ENCODE measurements at places on chromosomes 3 and 15.
A peak's percentile ranks its signal among the peaks of the same experiment; 100 is the strongest.

DNA sequence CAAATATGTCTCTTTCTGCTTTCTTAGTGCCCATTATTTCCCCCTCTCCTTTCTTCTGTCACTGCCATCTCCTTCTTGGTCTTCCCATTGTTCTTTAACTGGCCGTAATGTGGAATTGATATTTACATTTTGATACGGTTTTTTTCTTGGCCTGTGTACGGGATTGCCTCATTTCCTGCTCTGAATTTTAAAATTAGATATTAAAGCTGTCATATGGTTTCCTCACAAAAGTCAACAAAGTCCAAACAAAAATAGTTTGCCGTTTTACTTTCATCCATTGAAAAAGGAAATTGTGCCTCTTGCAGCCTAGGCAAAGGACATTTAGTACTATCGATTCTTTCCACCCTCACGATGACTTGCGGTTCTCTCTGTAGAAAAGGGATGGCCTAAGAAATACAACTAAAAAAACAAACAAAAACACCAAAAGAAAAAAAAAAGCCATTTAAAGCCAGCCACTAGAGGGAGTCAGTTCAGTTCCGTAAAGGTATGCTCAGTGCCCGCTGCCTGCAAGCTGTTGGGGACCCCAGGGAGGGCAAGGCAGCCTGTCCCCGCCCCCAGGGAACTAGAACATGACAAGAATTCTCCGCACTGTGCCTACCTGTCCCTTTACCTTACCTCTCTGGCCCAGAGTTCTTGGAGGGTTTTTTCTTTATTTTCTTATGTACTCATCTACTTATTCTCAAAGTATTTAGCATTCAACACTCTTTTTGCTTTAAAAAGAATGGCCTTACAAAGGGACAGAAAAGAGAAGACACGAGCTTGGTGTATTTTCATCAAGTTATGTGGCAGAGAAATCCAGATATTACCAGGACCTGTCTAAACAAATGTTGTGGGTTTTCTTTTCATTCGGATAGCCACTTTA lies 30.0 kb upstream of the NR2E3 start:
- DNase-seq, result peak; percentile 36

GRCh38 chr3:99523431-99524127 lies 114.8 kb upstream of the COL8A1 start:
- DNase-seq, result no peak

DNA sequence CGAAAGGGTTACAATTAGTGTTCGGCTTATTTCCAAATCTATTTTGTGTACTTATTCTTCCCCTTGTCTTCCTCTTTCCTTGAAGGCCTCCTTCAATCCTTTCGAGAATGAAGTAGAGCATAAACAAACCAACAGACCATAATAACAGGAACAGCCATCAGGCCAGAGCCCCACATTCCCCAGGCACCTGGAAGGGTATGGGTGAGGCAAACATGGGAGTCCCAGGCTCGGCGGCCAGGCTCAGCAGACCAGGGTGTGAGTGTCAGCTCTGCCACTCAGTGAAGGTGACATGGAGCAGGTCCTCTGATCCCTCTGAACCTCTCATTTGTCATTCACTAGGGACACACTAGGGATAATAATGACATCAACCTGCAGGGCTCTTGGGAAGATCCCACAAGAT lies 13.8 kb downstream of the ALS2CL start:
- DNase-seq, result no peak

GRCh38 chr3:149291178-149291577 lies 42.3 kb downstream of the TM4SF18 start:
- DNase-seq, result no peak

DNA sequence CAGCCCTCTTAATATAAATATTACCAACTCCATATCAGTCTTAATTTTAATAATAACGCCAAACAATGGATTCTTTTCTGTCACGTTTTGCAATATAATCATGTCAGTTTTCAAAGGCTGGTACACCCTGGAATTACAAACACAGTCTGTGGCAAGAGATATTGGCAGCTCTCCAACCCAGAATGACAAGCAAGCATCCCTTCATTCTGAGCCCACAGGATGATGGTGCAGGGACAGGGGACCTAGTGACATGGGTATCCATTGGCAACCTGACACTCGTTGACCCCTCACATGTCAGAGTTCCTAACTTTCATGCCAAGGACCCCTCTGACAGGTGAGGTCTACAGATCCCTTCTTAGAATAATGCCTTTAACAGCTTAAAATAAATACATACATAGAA lies 154.5 kb upstream of the TSC22D2 start:
- DNase-seq, result peak; percentile 72

GRCh38 chr3:133442518-133442917 lies 42.7 kb downstream of the BFSP2 start:
- no peak for DNase-seq

GRCh38 chr3:129620828-129621559 lies 14.5 kb upstream of the PLXND1 start:
- no peak for DNase-seq

- no peak for DNase-seq
Measured at GRCh38 chr3:19886404-19886803, 47.6 kb downstream of the EFHB start.

DNA sequence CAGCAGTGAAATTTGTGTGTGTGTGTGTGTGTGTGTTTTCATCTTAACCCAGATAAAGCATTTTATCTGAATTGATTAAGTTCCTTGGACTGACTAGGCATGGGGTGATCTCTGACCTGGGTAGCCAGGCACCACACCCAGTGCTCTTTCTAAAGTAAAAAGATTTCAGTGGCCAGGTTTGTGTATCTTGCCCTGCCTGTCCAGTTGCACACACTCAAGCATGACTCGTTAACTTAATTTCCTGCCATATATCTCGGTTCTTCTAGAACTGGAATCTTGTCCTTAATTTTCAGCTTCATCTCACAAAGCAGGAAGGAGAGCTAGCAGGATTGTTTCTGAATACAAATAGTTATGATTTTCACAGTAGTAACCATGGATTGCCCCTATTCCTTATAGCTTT lies 17.0 kb downstream of the TM4SF18 start:
- no peak for DNase-seq

DNA sequence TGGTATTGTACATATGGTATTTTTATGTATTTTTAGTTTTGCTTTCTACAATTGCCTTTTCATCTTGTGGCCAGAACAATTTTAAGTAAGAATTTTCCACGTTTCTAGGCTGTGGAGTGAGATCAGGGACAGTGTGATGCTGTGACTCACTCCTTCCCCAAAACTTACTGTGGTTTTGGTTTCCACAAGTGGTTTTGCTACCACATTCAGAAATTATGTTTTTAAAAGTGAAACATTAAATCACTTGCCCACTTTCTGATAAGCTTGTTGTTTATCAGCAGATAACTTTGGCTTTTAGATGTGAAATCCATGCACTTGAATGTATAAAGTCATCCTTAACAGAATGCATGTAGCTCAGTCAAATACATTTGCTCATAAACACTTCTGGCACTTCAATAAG lies 192.2 kb upstream of the THRB start:
- DNase-seq, result no peak

- DNase-seq, result no peak
Measured at GRCh38 chr3:112119962-112120836, 12.8 kb downstream of the GCSAM start.

DNA sequence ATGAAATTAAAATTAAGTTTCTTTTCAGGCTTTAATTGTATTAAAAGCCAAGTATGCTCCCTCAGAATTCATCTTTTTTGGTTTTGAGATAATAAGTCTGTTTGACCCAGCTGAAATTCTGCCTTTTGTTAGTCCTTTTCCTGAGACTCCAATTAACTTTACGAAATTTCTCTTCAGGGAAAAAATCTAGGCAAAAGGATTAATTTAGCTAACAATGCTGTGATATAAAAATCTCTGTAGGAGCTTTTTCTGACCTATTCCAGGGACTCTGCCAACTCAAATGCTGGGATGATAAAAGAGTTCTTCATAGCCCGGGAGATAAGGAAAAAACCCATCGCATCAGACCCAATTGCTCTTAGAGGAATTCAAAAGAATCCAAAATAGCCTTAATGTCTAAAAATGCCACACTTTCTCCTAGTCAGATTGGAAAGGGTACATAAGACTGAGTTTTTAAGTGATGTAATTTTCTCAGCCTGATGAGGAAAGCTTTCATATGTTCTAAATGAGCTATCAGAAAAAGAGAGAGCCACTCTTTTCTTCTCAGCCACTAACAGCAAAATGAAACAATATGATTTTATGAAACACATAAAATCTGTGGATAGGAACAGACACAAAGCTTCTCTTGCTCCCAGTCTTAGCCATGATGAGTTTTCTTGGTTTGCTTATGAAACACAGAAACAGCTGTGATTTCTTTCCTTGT lies 405.1 kb downstream of the ROBO1 start:
- DNase-seq, result no peak

DNA sequence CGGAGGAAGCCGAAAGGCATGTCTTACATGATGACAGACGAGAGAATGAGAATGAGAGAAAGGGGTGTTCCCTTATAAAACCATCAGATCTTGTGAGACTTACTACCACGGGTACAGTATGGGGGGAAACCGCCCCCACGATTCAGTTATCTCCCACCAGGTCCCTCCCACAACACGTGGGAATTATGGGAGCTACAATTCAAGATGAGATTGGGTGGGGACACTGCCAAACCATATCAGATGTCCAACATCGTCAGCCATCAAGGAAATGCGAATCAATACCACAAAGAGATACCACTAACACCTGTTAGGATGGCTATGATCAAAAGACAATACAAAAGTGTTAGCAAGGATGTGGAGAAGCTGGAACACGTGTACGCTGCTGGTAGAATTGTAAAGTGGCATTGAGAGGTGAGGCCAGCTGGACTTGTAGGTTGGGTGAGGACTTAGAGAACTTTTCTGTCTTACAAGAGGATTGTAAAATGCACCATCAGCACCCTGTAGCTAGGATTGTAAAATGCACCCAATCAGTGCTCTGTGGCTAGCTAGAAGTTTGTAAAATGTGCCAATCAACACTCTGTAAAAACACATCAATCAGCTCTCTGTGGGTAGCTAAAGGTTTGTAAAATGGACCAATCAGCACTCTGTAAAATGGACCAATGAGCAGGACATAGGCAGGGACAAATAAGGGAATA lies 37.5 kb downstream of the VGLL4 start:
- no peak for DNase-seq

GRCh38 chr15:60426870-60427508 lies 29.2 kb upstream of the ANXA2 start:
- no peak for DNase-seq

- no peak for DNase-seq
Measured at GRCh38 chr3:131350506-131350905, 31.1 kb upstream of the NUDT16 start.

DNA sequence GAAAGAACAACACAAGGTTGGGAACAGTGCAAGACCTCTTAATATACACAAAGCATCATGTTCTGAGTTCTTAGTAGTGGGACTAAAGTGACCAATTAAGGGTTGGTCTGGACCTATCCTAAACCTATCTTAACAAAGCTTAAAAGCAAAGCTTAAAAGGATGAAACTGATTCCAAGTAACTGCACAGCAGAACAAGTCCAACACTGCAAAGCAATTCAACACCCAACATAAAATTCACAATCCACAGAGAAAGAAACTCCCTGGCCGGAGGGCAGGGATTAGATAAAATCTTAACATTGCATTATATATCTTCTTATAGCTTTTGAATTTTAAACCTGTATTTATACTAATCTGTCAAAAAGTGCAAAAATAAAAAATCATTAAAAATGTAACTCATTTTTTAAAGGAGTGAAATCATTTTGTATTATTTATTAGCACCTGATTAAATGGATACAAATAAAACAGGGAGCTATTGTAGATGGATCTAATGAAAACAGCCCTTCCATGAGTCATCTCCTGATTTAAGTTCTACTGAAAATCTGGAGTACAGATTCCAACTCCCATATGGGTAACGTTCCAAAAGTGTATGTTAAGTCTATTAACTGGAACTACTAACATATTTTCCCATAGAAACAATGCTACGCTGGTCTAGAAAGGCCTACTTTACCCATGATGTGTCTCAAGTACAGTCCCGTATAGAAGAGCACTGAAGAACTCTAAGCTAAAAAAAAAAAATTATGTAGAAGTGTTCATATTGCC lies 34.9 kb downstream of the PIK3R4 start:
- no peak for DNase-seq

- no peak for DNase-seq
Measured at GRCh38 chr3:2870724-2871333, 239.3 kb downstream of the IL5RA start.

- DNase-seq, result no peak
Measured at GRCh38 chr3:9111417-9111816, 138.0 kb downstream of the SRGAP3 start.

DNA sequence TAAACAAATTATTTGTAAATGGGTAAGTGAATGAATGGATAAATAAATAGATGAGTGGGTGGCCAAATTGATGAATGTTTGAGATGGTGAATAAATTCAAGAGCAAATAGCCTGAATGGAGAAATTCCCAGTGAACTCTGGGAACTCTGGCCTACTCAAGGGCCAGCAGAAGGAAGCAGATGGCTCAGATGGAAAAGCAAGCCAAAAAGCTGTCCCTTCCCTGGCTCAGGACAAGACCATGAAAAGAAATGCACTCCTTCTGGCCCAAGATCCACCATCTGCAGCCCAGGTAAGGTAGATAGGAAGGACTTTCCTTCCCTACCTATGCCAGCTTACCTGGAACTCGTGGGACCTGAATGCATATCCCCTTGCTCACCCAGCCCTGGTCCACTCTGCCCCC lies 37.6 kb upstream of the CLDN18 start:
- no peak for DNase-seq

- no peak for DNase-seq
Measured at GRCh38 chr3:31240466-31240865, 292.3 kb upstream of the STT3B start.

GRCh38 chr3:127925384-127925783 lies 10.4 kb downstream of the KBTBD12 start:
- no peak for DNase-seq

GRCh38 chr3:108208831-108209230 lies 13.4 kb downstream of the IFT57 start:
- DNase-seq, result no peak

DNA sequence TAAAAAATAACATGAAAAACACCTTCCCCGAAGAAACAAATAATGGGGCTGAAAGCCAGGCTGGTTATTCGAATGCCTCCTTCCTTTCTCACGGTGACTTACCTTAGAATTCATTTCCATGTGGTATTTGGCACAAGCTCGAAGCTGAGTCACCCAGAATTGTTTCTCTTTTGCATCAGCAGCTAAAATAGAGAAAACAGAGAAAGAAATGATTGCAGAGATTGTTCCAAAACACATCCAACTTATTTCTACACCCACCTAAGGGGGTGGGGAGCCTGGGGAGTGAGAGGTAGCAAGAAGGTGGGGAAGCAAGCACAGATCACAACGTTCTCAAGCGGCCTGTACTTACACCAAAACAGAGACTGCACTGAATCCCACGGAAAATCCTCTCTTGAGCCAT lies 104.7 kb downstream of the OSBPL10 start:
- DNase-seq, result no peak

GRCh38 chr15:78651007-78651406 lies 10.0 kb upstream of the CHRNB4 start:
- no peak for DNase-seq

GRCh38 chr15:72685301-72685924 lies 569 bp downstream of the HIGD2B start:
- no peak for DNase-seq

DNA sequence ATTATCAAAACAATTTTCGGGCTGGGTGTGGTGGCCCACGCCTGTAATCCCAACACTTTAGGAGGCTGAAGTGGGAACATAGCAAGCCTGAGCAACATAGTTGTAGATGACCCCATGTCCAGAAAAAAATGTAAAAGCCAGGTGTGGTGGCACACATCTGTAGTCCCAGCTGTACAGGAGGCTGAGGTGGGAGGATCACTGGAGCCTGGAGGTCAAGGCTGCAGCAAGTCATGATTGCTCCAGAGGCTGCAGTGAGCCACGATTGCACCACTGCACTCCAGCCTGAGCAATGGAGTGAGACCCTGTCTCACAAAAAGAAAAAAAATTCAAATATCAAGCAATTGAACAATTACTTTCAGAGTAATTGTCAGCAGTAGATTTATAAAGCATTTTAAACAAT lies 8.0 kb upstream of the PAQR9 start:
- no peak for DNase-seq

All from NCI-H1694 treated with DMSO at 0.1 percent for 48 hours (cell line).